Activated CD4-positive, alpha-beta T cell treated with anti-CD3 and anti-CD28 coated beads, Interleukin-2, Interleukin-6, amounts not matched to agents 100 ng/mL and 50 ng/mL, durations not matched to agents 16 hours and 8 hours (primary cell): ENCODE measurements at places on chromosomes 4 and X.
A peak's percentile ranks its signal among the peaks of the same experiment; 100 is the strongest.

DNA sequence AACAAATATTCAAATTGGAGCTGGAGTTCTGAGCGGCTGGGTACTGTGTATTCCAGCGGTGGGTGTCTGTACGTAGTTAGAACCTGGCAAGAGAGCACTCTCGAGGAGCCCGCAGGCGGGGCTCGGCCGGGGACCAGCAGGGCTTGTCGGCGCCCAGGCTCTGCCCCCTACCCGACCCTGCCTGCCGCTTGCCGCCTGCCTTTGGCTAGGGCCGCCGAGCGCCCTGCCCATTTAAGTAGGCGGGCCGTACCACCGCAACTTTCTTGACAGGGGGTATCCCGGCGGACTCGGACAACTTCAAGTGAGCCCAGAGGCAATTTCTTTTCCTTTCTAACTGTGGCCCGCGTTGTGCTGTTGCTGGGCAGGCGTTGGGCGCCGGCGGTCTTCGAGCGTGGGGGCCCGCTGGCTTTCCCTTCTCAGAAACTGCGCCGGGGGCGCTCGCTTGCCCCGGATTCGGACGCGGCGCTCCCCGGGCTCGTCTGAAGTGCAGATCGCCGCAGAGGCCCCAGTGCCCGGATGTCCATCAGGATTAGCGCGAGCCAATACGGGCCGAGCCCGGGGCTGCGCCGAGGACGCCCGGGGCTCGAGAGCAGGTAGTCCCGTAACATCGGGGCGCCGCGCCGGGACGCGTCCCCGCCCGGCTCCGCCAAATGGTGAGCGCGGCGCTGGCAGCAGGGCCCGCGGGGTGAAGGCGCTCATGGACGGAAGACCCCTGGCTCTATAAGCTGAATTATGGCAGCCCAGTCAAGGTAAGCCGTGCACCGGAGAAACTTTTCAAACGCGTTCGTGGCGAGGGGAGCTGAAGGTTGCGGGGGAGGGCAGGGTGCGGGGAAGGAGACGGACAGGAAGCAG, 72.1 kb downstream of the AFF1 start:
- DNase-seq = peak; percentile 93

DNA sequence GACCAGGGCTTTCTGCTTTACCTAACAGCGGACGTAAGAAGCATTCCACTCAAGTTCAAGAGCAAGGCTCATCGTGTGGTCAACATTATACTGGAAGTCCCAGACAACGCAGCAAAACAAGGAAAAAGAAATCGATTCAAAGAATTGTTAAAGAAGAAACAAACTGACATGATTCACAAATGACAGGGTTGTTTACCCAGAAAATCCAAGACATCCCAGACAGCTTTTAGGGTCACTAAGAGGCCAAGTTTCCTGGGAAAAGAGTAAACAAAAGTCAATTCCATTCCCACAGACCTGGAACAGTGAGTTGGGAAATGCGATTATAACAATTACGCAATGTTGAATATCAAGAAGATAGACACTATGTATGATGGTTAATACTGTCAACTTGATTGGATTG, 21.5 kb upstream of the HTRA3 start:
- no peak for DNase-seq

DNA sequence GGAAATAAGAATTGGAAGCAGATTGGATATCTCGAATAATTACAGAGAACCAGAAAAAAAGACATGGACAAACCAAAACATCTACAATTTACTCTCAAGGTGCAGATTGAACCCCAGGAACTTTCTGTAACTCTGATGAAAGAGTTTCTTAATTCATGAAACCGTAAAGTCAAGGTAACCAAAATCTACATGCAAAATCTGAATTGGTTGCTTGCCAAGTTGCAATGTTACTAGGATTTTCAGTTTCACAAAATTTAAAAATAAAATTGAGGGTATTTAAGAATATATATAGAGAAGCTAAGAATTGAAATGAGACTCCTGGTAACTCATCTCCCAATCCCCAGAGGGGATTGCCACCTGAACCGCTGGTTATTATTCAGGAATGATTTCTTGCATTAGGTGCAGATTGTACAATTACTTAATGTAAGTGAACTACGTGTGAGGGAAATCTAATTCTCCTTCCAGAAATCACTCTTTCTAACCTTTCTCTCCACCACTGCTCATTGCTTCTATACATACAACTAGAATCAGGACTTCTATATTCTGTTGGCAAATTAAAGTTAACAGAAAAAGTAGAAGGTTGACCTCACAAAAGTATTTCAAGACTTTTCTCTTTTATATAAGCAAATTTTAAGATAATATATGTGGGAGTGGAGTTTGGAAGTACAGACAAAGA, 221.5 kb upstream of the NDST4 start:
- DNase-seq = no peak

- DNase-seq = peak; percentile 18
Measured at GRCh38 chrX:72305286-72306084, at the start of gene CITED1. Gene CITED1 (minus strand): TSS chrX:72305914. CDS start chrX:72302869, 3,045 bp downstream.

- no peak for DNase-seq
Measured at GRCh38 chr4:101886826-101887225, 96.3 kb downstream of the BANK1 start.

DNA sequence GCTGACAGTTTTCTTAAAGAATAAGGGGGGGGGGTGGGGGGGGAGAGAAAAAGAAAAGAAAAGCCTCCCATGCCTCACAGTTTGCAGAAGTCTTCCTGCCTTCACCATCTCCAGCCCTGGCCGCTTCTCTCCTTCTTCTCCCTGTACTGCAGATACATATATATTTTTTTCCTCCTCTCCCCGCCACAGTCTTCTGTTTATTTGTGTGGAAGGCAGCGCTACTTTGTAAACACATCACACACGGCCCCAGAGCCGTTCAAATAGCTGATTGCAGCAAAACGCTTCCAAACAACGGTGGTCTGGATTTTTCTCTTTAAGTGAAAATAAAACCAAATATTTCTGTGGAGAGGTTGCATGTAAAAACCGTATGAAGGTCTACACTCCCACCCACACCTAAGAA, 732 bp downstream of the NLGN4X start:
- DNase-seq = no peak

DNA sequence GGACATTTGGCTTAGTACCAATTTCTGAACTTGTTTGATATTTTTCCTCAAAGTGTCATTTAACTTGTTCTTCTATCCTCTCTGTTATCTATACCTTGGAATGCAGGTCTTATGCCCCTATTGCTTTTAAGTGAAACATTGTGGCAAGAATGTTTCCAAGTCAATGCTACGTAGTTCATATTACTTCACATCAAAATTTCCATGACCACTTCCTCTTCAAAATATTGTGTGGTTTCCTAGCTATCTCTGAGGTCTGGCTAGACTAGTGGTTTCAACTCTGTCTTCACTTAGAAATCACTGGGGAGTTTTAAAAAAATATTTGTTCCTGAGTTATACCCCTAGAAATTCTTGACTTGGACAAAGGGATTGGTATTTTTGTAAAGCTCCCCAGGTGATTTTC, 20.2 kb upstream of the RASGEF1B start:
- peak; percentile 56 for DNase-seq
